MCF 10A (cell line): ENCODE measurements at places on chromosomes 1 and 21.

DNA sequence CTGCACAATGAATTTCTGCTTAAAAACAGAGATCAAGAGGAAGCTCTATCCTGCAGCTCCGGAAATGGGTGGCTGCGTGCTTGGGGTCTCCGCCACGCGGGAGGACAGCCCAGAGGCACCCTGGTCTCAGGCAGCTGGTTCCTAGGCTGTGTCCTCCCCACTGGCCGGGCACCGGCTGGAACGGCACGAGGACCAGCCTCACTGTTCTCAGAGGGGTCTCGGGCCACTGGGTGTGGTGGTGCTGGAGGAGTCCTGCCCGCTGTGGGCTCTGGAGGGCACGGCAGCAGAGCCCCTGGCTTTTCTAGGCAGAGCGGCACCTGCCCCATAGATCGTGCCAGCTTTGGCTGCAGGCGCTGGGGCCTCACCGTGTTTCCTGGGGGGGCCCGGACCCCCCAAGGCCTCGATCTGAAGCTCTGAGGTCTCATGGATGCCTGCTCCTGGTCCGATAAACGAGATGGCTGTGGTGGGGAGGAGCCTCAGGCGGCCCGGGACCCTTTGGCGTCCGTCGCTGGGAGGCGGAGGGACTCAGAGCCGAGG, 8.2 kb upstream of the RNF223 start:
- no peak for DNase-seq

- DNase-seq, result no peak
Measured at GRCh38 chr1:63921802-63922201, 148.0 kb downstream of the ROR1 start.

GRCh38 chr21:31801551-31802219, 69.8 kb upstream of the SCAF4 start:
- DNase-seq, result no peak

DNA sequence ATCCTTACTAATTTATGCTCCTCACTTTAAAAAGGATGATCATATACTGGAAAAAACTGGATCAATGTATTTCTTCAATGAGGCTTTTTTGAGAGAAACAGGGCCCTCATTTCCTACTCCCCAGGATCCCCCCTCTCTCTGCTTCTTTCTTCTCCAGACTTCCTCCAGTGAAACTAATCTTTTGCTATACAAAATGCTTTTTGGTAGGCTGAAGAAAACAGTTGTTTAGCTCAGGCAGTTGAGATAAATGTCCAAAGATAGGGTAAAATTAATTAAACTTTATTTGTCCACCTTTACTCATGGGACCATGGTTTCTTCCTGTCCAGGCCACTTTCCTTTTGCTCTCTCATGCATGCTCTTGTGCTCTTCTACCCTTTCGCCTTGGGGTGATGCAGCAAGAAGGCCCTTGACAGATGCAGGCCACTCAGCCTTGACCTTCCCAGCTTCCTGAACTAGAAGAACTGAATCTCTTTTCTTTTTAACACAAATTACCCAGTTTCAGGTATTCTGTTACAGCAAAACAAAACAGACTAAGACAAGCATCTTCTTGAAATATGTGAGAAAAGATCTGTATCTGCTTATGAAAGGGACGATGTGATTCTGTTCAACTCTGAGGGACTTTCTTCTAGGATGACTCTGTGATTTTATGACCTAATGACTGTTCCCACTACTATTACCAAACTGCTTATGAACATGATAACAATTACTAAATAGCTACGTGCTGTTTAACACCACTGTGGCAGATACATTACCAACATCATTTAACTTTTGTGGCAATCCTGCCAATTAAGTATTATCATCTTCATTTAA, 63.7 kb downstream of the NVL start:
- peak; percentile 34 for DNase-seq

DNA sequence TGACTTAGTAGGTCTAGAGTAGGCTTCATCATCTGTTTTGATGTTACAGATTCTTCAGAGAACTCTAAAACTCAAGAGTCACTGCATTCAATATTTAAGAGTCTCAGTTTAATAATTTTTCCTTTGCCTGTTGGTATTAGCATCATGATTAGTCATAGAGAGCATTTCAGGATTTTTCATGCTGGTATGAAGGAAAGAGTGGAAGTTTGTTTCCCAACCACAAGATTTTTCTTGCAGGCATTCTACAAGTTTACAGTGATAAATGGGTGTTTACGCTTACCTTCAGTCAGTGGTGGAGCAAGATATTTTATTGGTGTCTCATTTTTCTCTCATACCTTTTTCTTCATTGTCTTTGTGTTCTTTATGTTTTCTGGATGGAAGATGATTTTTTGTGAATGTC, 58.4 kb upstream of the MYOCOS start:
- no peak for DNase-seq

GRCh38 chr1:18644973-18645746, 14.5 kb downstream of the PAX7 start:
- no peak for DNase-seq

- DNase-seq, result peak; percentile 0
Measured at GRCh38 chr1:98870959-98871903, 133.4 kb downstream of the PLPPR5 start.

- no peak for DNase-seq
Measured at GRCh38 chr1:206108635-206109034, 8.6 kb downstream of the AVPR1B start.

GRCh38 chr1:147167365-147167764, 4.9 kb downstream of the PRKAB2 start:
- peak; percentile 93 for DNase-seq

DNA sequence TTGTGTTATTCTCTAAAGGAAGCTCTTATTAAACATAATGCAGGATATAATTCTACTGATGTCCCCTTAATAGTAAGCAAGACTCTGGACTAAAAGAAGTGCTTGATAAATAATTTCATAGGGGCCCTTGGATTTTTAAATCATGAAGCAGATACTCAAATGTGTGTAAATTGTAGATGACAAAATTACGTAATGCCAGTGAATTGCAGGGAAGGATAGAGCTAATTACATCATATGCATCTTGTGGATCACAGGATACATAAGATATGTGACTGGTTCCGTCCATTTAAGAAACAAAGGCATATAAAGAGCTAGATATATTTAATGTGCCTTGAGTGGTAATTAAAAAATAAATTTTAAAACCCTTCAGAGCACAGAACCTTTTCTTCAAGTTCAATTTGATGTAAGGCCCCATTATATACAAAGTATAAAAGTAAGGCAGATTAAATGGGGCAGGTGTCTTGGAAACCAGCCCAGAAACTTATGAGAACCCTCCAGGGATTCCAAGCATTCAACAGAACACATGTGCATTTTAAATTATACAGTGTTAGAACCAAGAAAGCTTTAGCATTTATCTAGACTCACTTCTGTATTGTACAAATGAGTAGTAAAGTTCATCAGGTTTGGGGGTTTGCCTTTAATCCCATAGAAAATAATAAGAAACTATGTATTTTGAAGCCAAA, 190.4 kb downstream of the NCAM2 start:
- no peak for DNase-seq

DNA sequence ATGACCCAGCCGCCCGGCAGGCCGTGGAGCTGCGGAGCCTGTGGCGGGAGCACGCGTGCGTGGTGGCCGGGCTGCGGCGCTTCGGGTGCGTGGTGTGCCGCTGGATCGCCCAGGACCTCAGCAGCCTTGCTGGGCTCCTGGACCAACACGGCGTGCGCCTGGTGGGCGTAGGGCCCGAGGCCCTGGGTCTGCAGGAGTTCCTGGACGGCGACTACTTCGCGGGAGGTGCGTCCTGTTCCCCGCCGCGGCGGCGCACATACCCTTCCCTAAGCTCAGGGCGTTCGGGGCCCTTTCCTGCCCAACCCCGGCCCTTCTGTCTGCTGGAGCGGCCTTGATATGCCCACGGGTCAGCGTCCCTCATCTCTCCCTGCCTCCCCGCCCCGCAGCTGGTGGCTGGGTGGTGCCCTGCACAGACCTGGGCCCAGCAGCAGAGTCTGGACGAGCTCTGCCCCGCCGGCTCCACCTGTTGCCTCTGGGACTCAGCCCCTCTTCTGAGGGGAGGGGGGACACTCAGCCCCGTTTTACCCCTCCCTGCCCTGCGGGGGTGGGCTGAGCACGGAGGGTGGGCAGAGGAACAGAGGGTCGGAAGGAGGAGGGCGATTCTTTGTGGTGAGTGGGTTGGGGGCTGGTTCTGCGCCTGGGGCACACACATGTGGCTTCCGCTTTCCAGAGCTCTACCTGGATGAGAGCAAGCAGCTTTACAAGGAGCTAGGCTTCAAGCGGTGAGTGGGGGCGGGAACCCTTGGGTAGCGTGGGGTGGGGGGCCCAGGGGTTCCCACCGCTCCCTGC, 688 bp downstream of the PRXL2B start:
- DNase-seq, result peak; percentile 30

DNA sequence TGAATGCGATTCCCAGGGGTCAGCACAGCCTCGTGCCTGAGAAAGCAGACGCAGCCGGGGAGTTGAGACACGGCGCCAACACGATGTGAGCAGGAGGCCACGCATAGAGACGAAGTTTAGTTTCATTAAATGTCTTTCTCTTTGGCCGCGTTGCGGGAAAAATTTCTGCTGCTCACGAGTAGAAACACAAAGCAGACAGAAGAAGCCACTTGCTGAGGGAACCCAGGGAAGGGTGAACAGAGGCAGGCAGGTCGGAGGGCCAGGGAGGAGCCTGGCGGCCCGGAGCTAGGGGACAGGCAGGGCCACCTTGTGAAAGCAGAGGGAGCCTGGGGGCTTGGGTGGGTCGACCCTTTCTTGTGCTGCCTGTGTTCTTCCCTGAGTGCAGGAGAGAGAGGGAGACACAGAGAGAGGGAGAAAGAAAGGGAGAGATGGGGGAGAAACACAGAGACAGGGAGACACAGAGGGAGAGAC, 33.2 kb downstream of the POFUT2 start:
- no peak for DNase-seq

- no peak for DNase-seq
Measured at GRCh38 chr1:202844935-202845334, 34.2 kb downstream of the PCAT6 start.

- no peak for DNase-seq
Measured at GRCh38 chr1:228076796-228077430, 5.6 kb upstream of the ARF1 start.

DNA sequence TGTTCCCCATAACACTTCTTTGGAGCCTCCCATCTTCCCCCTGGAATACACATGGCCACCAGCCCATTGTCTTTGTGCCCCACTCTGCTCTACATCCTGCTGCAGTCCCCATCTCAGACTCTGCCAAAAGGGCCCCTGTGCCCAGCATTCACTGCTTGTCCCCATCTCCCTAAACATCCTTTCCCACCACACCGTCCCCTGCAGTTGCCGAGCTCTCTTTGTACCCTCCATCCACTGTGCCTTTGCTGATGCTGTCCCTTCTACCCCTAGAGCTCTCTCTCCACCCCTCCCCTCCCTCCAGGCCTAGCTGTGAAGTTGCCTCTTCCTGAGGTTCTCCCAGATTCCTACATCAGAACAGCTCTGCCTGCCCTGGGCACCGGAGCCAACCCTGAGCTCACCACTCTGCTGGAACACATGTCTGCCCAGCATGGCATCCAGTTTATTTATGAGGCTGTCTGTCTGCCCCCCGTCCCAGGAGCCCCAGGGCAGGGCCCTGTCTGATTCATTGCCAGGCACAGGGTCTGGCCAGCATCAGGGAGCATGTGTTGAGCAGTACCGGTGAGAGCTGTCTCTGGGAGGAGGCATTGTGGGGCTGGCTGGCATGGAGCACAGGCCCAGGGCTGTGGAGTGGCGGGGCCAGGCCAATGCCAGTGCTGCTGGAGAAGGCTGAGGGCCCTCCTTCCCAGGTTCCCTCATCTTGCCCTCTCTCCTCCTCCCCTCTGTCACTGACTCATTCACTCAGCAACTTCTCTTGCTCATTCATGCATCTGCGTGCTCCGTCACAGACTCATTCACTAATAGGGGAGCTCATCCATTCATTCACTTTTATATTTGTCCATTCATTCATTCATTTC, 28.8 kb downstream of the EDN2 start:
- DNase-seq, result peak; percentile 42

DNA sequence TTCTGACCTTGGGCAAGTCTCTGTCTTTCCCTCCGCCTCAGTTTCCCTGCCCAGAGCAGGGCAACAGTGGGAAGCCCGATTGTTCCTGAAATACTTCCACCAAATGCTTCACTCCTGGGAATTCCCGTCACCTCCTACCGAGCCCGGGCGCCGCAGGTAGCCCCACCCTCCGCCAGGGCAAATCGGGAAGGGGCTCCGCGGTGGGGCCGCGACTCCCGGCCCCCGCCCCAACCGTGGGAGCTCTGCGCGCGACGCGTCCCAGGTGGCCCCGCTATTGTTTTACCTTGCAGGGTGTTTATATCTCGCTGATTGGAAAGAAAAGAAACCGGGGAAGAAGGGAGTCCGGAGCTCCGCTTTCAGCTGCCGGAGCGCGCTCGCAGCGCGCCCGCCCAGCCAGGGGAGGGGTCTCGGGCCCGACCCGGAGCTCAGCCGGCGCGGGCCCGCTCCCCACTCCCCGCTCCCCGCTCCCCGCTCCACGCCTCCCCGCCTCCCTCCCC, 407 bp downstream of the IGSF3 start:
- DNase-seq, result peak; percentile 35

DNA sequence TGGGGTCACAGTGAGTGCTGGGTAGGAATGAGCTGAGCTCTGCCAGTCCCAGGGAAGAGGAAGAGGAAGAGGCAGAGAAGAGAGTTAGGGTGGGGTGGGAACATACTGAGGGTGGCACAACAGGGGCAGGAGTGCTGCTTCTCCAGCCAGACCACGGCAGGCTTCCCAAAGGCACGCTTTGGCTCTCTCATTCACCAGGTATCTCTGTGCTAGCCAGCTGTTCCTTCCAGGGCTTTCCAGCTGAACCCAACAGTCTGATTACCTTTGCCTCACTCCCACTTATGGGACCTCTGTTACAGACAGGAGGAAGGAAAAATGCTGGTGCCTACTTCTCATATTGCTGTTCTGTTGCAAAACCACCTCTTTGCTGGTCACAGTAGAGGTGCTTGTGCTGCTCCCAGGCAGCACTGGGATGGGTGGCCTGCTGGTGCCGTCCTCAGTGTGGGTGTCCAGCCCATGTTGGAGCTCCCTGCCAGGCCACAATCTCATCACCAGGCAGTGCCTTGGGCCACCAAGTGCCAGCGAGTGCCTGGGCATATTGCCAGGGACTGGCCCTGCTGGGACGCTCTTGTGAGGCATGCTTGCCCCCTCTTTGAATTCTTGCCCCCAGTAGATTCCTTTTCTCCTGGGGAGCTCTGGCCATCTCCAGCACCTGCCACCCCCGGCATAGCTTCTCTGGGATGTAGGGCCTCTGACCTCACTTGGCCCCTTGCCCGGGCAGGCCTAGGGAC, 2.1 kb downstream of the ADORA1 start:
- DNase-seq, result peak; percentile 34

- no peak for DNase-seq
Measured at GRCh38 chr1:55172272-55172671, 42.9 kb downstream of the USP24 start.

DNA sequence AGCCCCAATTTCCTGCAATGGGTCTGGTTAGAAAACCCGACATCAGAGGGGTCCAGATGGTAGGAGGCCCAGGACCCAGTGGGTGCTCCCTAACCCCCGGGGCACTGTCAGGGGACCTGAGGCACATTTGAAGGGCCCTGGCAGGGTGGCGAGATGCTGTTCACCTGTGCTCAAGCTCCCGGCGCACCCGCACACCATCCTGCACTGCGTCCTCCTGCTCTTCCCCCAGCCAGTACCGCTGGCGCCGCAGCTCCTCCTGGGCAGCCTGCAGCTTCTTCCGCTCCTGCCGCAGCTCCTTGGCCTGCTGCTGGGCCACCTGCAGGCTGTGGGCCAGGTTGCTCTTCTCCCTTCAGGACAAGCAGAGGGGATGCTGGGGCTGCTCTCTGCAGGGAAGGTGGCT, 36.0 kb downstream of the RNU1-1 start:
- no peak for DNase-seq
